ENCODE measurements at places on chromosomes 11 and 22.
A peak's percentile ranks its signal among the peaks of the same experiment; 100 is the strongest.

DNA sequence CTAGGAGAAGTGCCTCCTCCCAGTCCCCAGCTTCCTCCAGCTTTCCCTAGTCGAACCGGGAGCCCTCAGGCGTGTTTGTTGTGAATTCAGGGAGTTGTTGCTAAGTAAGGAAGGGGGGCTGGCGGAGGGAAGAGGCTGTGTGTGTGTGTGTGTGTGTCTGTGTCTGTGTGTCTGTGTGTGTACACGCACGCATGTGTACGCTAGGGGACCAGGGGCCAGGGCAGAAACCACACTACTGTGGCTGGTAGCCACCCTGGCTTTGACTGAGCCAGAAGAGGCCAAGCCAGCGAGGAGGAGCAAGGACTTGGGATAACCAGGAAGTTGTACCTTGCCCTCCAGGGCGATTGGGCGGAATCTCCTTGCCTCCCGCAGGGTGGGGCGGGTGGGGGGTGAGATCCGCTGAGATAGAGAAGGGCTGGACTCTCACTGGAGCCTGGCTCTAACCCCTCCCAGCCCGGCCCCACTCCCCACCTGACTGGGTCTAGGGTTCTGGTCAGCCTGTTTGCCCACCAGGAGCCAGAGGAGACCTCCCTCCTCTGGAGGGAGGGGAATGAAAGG is 7.5 kb downstream of the BCL9L start:
- peak; percentile 90 for DNase-seq

GRCh38 chr11:11808992-11809615 is 32.7 kb upstream of the USP47 start:
- DNase-seq = no peak

DNA sequence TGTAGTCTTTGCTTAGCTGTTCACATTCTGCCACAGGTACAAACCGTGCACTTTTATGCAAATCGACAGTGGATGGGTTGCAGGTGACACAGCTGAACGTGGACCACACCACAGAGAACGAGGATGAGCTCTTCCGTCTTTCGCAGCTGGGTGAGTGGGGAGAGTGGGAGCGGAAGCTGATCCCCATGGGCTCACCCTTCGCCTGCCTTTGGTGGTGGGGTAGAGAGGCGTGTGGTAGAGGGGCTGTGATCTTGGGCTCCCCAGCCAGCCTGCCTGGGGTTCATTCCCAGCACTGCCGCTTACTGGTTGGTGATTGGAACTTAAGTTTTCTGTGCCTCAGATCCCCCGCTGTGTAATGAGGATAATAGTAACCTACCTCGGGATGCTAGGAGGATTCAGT is 19.1 kb downstream of the TAB1 start:
- DNase-seq = no peak

DNA sequence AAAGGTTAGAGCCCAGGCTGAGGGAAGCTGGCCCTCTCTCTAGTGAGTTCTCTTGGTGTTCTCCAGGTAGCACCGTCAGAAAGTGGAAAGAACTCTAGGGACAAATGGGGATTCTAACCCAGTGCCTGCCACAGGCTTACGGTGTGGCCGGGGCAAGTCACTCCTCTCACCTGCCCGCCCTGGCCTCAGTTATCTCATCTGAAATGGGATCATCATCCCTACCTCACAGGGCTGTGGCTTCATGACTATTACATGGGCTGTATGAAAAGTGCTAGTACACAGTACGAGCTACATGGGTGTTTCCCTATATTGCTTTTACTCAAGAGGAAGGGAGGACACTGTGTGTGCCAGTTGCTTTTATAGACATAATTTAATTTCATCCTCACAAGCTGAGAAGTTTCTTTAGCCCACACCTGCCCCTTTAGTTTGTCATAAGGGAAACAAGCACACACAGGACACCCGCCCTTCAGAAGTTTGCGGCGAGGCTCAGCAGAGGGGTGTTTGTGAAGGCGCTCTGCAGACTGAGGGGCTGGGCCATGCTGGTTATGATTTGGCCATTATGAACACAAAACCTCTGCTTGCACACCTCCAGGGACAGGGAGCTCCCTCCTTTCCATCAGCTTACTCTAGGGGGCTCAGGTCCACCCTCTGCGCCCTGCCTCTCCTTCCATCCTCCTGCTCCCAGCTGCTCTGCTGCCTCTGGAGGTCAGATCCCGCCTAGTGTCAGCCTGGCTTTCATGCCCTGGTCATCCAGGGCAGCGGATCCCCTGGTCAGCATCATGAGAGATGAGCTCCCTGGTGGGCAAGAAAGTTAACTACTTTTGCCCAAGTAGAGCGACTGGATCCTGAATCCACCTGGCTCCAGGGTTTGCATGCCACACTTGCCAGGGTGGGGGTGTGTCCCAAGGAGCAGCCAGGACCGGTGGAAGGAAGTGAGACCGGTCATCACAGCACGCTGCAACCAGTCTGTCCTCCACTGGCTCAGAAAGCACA is 1.2 kb downstream of the KLHL35 start:
- DNase-seq = no peak

- no peak for DNase-seq
These were observed 9.9 kb downstream of the NDUFV1 start for GRCh38 chr11:67616431-67617242.

DNA sequence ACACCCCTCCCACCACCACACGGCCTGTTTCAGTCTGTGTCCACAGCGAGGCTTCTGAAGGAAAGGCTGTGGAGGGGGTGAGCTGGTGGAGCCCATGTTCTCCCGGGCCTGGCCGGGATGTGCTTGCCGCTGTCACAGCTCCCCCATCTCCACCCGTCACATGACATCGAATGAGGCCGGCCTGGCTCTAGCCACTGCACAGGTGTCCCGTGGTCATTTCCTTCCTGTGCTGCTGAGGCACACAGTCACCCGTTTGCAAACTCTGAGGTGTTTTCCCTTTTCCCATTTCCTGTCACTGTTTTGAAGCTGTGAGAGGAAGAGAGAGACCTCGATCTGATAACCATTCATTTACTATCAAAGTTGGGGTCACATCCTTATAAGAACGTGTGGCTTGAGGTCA is 55.7 kb upstream of the CLDN5 start:
- no peak for DNase-seq

DNA sequence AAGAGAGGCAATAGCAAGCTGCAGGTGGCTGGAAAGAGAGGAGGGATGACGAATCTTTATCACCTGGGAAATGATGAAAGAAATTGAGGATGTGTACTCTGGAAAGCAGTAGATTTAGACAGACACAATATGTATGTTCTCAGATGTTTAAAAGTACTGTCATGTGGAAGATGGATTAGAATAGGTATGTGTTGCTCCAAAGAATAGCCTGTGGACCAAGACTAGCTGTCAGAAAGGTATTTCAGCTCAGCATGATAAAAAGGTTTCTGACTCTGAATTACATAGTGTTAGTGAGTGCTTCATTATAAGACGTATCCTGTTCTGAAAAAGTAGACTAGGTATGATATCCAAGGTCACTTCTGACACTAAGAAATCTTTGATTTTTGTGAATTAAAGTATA is 322.4 kb downstream of the CNTN5 start:
- DNase-seq = no peak

DNA sequence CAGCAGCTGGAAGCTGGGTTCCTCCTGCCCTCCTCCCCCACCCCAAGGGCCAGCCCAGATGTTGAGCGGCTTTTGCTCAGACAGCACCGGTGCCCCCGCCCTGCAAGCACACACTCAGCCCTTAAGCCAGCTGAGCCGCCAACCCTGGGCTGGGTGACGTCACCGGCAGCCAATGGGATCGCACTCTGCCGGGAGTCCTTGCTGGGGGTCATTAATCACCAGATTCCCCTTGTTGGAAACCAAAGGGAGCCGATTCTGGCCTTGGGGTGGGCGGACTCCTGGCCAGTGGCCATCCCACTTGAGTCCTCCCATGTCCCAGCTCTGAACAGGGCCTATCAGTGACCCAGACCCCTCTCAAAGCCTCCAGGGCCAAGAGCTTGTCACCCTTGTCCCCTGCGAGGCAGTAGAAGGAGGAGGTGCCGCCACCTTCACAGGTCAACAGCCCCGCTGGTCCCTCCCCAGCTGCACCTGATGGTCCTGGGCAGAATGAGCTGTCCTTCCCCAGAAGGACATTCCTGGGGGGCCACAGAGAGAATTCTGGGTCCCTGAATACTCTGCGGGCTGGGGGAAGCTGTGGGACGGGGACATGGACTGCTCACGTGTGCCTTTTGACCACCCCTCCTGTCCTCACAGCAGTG is 7.4 kb downstream of the DUSP8 start:
- no peak for DNase-seq

DNA sequence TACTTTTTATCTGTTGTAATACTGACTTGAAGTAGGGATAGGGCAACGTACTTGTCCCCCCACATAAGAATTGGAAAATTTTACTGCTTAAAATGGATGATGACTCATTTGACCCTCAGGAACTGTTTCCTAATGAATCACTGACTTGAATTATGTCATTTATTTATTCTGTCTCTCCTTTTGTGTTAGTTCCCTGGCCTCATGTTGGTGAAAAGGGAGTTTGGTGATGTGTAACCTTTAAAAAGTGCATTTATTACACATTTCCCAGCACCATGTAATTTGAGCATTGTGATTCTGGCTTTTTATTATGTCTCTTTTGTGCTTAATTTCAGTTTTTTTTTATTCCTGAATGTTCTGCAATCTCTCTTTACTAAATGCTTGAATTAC is 20.3 kb upstream of the PGM2L1 start:
- peak; percentile 72 for DNase-seq

DNA sequence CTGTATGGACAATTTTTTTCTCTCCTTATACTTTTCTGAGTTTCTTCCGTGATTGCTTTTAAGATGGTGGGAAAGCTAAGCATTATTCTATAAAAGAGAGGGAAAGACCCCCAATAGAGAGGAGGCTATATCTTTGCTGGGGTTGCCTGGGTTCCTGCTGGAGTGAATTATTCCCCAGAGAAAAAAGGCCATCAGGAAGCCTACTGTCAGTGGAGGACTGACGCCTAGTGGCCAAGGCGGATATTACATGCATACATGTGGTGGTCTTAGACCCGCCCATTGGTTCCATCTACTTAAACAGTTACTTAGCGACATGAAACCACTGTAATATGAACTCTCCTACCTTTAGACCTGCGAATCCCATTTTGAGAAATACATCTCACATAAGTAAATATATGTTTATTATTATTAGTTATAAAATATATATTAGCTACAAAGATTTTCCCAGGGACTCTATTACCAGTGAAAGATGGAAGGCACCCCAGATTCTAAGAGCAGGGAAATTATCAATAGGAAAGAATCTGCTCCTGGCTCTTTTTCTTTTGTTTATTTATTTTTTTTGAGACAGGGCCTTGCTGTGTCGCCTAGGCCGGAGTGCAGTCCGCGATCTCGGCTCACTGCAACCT is 15.7 kb upstream of the PGA3 start:
- peak; percentile 30 for DNase-seq

DNA sequence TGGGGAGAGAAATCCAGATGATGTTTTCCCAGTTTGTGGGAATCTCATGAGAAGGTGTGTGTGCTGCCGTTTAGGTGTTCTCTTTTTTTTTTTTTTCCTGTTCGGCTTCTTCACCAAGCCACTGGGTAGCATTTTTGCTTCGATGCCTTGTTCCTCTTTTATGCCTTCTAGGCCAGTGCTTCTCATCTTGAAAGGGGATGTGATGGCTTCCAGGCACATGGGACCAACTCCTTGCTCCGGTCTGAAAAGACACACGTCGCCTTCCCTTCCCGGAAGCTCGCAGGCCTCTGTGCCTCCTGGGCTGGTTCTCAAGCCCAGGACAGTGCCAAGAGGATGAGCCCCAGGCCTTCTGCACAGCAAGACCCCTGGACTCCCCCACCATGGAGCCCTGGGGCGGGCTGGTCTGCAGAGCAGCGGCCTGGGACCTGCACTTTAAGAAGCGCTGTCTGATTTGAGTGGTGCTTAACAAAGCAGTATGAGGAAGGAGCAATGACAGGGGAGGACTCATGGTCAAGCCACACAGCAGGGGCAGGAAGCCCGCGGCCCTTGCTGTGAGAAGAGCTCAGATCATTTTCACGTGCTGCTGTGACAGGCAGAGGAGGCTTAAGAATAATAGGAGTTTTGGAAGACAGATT is 158.8 kb downstream of the MPPED1 start:
- DNase-seq = no peak

DNA sequence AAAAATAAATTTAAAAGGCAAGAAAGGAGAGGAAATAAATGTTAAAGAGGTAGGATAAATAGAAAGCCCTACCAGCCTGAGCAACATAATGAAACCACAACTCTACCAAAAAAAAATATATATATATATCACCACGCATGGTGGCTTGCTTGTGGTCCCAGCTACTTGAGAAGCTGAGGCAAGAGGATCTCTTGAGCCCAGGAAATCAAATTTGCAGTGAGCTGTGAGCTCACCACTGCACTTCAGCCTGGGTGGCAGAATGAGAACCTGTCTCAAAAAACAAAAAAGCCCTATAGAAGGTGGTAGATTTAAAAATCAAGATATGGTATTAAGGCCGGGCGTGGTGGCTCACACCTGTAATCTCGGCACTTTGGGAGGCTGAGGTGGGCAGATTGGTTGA is 10.5 kb downstream of the NUCB2 start:
- no peak for DNase-seq

GRCh38 chr11:1263010-1263409 is 40.1 kb downstream of the MUC5B start:
- DNase-seq = no peak

DNA sequence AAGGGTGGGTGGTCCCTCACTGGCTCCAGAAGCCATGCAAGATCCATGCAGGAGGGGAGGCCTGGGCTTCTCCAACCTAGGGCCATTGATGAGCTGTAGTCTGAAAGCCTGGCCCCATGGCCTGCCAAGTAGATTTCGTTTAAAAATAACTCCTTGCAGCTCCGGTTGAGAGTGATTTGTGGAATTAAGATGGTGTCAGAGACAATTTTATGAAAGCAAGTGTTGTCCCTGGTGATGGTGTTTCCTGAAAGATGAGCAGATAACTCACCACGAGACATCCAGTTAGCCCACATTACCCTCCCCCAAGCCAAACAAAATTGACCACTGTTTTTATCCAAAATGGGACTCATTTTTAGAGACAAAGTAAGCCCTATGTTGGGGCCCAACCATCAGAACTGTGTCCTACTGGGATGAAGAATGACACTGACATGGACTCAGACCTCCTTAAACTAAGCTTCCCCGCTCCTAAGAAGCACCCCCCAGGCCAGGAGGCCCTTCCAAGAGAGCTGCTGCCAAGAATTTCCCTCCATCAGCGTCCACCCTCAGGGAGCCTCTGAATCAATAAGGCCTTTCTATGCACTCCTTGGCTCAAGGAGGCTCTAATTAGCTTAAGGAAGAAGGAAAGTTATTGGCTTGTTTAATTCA is 174.2 kb upstream of the NCAM1 start:
- DNase-seq = no peak

DNA sequence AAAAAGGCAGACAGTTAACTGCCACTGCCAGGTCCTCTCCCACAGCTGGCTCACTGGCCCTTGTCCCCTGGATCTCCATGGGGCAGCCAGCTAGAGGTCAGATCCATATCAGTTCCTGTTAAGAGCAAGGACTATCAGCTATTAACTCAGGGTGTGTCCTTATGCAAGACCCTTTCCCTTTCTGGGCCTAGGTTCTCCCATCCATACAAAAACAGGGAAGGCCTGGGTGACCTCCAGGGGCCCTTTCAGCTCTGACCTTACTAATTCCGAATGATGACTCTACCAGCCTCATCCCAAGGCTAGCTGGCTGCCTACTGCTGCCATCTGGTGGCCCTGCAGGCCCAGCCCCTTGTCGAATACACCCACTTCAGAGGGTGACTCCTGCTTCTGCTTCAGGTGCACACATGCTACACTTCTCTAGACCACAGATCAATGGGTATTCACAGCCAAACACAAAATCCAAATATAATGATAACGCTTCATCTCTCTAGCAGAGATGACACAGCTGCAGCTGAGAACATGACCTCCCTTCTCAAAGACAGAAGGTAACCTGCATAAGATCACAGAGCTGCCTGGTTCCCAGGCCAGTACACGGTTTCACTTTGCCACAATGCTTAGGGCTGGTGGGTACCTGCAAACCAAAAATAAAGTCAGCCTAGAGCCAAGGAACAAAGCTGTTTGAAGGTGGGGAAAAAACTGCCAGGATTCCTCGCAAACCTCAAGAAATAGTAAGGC is 34.1 kb downstream of the SERGEF start:
- no peak for DNase-seq
